ENCODE measurements at places on chromosomes 3 and 15.

- no peak for DNase-seq
Observed at GRCh38 chr3:68793759-68794701, 138.3 kb downstream of the TAFA4 start.

- DNase-seq = no peak
Observed at GRCh38 chr3:113129168-113129567, 82.2 kb upstream of the BOC start.

DNA sequence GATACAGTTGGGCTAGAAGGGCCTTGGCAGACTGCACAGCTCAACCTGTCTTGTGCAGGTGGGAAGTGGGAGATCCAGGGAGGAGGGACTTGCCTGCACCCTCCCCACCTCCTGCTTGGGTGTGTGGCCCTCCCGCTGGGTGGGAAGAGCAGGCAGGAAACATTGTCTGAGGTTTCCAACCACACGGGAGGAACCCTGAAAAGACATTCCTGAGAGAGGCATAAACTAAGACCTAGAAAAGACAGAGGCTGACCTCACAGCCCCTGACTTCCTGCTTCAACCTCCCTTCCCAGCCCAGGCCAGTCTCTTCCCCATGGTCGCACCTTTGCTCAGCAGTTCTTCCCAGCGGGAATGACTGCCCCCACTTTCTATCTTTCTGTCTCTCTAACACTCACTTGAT lies 46.3 kb upstream of the INSYN1 start:
- DNase-seq = no peak

- no peak for DNase-seq
Observed at GRCh38 chr3:69963643-69964042, 35.9 kb upstream of the SAMMSON start.

DNA sequence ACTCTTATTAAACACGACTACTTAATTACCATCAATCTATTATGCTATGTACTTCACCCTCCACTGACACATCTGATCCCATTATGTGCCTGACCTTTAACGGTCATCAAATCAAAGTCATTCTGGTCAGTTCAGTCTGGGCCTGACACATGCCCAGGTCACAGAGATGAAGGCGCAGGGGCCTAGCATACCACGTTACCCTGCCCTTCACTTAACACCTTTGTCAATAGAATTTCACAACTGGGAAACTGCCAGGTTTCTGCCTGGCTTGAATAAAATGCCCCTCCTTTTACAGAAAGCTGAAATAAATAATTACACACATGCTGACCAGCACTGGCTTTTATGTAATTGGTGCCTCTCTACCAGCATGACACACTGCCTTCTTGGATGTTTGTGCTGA lies 39.5 kb downstream of the MECOM start:
- no peak for DNase-seq
